T-helper 1 cell (primary cell): ENCODE measurements at places on chromosomes 1 and 21.

DNA sequence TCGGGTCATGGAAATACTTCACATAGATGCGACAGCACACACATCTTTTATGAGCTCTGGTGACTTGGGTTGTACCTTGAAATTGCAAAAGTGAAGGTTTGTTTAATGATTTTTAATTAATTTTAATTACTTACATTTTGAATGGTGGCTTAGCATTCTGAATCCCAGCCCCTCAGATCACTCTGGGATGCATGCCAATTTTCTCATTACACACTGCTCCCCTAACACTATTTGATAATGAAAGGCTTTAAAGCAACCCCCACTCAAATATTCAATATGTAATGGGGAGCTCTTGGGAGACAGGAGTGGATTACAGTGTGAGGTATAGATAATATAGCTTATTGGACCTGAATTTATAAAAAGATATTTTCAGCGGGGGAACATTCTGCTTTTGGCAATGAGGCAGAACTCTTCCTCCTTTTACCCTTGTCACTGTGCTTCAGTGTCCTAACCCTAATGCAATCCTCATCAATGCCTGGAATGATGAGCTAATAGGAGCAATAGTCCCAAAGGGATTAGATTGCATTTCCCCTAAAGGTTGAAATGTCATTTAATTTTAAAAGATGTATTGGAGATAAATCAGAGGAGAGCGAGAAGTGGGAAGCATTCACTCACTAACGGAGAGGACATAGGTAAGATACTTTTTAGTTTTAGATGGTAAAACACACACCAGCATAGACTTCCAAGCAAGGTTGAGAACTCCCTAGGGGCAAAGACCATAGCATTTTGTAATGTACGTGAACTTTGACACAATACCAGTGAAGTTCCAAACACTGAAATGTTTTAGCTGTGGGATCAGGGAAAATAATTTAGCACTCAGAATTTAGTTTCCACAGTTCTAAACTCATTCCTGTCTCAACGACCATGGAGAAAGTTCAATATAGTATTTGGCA is 384.1 kb upstream of the PLXNA2 start:
- no peak for DNase-seq

GRCh38 chr1:66346057-66346795 is 187.7 kb upstream of the SGIP1 start:
- DNase-seq = no peak

DNA sequence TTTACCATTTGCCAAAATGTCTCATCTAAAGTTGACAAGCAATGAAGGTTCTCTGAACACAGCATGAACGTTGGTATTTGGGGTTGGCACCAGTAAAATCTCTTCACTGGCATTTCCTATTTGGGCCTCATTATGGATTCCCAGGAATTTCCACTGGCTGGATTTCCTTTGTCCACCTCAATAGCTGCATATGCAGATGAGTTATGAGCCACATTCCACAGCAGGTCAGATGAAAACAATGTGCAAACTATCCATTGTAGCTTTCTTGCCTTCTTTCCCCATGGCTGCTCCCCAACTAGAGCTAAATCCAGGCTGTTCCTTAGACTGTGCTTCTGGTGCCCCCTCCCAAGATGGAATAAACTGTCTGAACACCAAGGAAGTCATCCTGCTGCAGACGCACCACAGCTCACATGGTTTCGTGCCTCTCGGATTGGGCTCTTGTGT is 168.1 kb upstream of the FGGY start:
- DNase-seq = no peak

DNA sequence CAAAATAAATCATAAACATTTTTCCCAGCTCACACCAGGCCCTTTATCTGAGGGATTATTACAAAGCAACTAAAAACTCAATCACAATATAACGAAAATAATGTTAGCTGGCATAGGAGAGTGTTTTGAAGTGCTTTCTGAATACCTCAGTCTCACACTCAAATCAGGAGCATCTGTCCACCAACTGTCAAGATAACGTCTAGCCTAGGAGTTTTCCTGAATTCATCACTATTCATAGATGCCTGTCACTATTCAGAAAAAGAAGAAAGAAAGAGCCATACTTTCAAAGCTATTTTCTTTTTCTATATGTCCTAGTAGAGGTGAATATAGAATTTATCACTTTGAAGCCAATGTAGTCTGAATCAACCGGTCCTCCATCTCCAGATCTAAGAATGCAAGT is 127.0 kb downstream of the AKT3 start:
- DNase-seq = no peak

- no peak for DNase-seq
Observed at GRCh38 chr21:23690316-23690715, 1917.0 kb downstream of the MRPL39 start.

- no peak for DNase-seq
Observed at GRCh38 chr21:36791695-36792470, 93.0 kb downstream of the SIM2 start.

GRCh38 chr1:114061121-114061830 is 82.0 kb downstream of the OLFML3 start:
- DNase-seq = no peak

DNA sequence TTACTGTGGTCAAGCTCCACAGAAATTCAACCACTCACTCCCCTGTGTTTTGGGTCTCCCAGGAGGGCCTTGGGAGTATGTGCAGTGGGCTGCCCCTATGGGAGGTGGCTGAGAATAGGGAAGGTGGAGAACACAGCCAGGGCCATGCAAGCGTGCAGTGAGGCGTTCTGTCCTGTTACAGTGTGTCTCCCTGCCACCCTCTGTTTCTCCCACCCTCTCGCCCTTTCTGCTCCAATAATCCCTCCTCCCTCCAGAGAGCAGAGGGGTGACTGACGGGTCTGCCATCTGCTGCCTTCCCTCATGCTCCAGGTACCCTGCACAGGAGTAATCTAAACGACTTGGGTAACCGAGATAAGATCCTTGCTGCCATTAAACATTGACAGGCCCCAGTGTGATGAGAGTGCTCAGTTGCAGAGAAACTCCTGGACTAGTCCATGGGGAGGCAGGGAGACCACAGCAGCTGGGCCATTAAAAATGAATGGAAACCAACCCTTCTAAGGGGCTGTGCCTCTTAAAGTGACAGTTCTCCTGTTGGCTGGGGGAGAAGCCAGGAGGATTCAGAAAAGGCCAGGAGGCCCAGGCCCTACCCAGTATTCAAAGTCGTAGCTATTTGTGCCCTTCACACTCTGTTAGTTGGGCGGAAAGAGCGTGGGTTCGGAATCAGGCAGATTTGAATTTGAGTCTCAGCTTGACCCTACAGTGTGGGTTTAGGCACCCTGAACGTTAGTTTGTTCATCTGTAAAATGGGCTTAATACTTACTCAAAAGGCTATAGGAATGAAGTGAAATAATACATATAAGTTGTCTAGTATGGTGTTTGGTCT is 22.4 kb upstream of the BTG2 start:
- no peak for DNase-seq

GRCh38 chr1:161128591-161129420 is 3.7 kb downstream of the DEDD start:
- DNase-seq = no peak

- DNase-seq = no peak
Observed at GRCh38 chr21:32143241-32143939, 135.5 kb downstream of the MIS18A start.

DNA sequence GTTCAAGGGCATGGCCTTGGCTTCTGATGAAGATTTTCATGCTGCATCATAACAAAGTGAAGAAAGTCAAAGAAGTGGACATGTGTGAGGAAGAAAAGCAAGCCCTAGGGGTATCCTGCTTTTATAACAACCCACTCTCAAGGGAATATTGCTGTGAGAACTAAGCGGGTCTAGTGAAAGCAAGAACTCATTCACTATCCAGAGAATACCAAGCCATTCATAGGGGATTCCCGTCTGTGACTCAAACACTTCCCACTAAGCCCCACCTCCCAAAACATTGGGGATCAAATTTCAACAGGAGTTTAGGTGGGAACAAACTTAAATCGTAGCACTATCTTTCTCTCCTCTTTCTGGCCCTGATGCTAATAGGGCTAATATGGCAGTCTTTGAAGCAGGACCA is 98.5 kb upstream of the CTTNBP2NL start:
- no peak for DNase-seq

DNA sequence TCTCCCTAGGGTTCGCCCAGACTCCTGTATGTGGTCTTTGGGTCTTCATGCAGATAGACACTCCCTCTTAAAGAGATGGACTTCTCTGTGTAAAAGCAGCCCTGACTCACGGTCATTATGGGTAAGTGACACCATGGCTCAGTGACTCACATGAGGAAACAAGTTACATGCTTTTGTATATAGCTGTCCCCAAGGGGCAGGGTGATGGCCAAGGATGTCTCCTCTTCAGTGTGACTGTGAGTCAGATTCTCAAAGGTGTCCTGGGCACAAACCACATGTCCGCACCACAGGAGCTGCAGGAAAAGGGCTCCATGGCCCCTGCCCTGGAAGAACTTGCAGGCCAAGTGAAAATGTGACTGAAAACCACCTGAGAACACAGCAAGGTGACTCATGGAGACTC is 380.4 kb downstream of the NPHP4 start:
- DNase-seq = no peak

GRCh38 chr1:97780884-97781283 is 139.9 kb downstream of the DPYD start:
- DNase-seq = no peak

DNA sequence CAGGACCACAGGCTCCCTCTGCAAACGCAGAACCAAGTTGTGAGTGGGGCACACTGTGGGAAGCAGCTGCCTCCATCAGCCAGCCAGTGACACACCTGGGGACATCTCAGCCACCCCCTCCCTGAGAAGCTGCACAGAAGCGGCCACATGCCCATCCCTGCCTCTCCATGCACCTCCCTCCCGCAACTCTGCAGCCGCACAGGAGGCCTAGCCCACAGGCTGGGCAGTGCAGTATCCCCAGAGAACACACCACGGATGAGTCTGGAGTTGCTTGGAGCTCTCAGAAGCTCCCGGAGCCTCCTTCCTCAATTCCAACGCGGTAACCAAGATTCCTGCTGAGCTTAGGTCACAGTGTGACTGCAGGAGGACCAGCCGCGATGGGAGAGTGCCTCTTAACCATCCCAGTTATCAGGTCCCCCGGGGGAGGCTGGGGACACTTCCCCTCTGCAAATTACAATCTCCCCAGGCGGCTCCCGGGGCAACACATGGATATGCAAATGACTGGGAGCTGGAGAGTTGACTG is 1.2 kb upstream of the WNT3A start:
- no peak for DNase-seq

- DNase-seq = peak; percentile 64
Observed at GRCh38 chr1:205711105-205712048, 31.1 kb upstream of the SLC45A3 start.

DNA sequence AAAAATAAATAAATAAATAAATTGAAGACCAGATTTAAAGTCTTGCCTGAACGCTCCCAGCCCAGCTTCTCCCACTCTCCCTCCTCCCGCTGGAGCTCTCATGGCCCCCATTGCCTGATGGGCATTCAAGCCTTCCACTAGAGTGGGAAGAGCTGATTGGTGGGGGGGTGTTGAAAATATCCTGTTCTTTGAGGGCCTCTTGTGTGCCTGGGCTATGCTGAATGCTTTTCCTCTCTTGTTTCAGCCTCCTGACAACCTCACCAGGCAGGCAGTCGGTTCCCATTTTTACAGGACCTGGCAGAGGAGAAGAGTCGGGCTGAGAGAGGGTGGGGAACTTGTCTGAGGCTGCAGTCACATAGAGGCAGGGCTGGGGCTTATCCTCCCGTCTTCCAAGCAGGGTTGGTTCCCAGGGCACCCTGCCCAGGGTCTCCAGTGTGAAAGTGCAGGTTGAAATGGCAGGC is 59.2 kb upstream of the SSBP3 start:
- DNase-seq = no peak

GRCh38 chr1:21586222-21586621 is 77.0 kb downstream of the ALPL start:
- DNase-seq = no peak

DNA sequence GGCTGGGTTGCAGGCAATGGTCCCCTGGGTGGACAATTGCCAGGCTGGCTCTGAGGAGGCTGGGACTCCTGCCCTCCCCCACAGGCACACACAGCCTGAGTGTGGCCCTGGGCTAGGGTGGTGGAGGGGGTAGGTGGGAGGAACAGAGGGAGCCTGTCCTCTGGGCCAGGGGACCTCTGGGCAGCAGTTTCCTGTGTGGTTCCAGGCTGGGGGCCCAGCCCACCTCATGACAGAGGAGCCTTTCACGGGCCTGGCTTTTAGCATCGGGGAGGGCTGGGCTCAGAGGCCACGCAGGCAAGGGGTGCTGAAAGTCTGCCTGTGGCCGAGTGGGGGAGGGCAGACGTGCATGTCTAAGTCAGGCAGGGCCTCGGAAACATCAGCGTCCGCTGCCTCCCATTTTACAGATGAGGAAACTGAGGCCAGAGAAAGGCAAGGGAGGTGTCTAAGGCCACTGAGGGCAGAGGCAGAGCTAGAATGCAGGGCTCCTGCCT is 7.0 kb downstream of the EXTL1 start:
- DNase-seq = no peak

GRCh38 chr1:167638064-167638463 is 8.0 kb downstream of the RCSD1 start:
- DNase-seq = no peak

- DNase-seq = peak; percentile 51
Observed at GRCh38 chr1:101309334-101310311, 72.8 kb downstream of the S1PR1 start.

DNA sequence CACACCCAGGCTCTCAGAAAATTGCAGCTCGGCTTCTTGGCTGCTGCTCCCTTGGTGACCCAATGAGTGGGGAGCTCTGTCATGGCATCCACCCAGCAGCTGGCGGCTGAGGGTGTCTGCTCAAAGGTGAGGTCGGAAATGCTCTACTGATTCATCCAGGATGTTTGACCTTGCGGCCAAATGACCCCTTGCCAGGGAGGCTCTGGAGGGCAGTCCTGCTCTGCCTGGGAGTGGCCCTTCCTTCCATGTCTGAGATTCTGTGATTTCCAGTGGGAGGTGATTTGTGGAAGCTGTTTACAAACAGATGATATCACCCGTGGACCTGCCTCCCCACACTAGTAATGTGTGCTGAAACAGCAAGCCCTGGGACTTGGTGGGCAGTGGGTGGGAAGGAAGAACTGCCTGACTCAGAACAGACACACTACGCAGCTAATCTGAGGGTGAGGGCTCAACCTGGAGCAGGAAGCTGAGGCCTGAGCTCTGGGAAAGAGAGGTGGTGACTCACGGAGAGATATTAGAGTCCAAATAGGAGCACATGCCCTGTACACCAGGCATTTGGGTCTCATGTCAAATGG is 3.0 kb downstream of the CRCT1 start:
- no peak for DNase-seq

- DNase-seq = no peak
Observed at GRCh38 chr1:214859647-214860046, 222.9 kb upstream of the KCNK2 start.

- no peak for DNase-seq
Observed at GRCh38 chr1:209412036-209412435, 171.5 kb upstream of the CAMK1G start.
